HFFc6 (cell line): ENCODE measurements at places on chromosomes 2 and 18. TPM values are rescaled to one million over a fixed set of nuclear protein-coding genes. Genes with fewer than 3 reads are reported as not detected.

DNA sequence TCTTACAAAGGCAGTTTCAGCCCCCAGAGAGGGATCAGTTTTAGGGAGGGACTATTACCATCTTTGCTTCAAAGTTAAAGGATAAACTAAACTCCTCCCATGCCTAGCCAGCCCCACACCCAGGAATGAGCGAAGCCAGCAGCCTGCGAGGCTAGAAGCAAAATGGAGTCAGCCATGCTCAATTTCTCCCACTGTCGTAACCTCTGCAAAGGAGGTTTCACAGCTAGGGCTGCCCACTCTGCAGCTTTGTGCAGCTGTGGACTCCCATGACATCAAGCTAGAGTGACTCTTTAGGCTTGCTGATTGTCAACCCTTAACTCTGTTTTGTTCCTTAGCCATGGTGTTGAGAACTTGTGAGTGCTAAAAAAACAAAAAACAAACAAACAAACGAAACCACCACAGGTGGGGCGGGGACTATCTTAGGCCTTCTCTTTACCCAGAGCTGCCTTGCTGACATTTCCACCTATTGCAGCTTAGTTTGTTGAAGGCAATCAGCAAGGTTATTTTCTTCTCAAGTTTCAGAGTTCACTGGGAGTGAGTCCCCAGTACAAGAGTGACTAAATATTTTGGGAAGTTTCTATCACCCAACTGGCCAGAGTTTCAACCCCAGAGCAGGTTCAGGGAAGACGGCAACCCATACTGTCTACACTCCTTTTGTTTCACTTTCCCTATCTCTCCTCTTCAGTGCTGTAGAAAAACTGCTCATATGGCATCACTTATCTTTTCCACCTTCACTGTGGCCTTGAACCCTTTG lies 592.1 kb downstream of the XIRP2 start:
- no peak for DNase-seq
- H3K36me3 ChIP-seq = no peaks in the 10 kb centered on the region
- H3K4me3 ChIP-seq = no peak overlapping the region
- H3K4me1 ChIP-seq = no peaks in the 10 kb centered on the region
- no peak overlapping the region for H3K27ac ChIP-seq

- DNase-seq = no peak
- H3K27ac ChIP-seq = no peak overlapping the region
- no peaks in the 10 kb centered on the region for H3K4me1 ChIP-seq
- H3K27me3 ChIP-seq = no peaks in the 10 kb centered on the region
- peaks cover 8% of the 10 kb centered on the region for H3K36me3 ChIP-seq
Observed at GRCh38 chr18:77464917-77465316, 215.3 kb downstream of the GALR1 start.

- H3K36me3 ChIP-seq = no peaks in the 10 kb centered on the region
- no peak overlapping the region for H3K27ac ChIP-seq
- no peak overlapping the region for H3K4me3 ChIP-seq
- H3K27me3 ChIP-seq = no peaks in the 10 kb centered on the region
Observed at GRCh38 chr2:98512699-98513098, 68.0 kb downstream of the INPP4A start.

PIEZO2 gene
- total RNA-seq = not detected in 3 replicates

DNA sequence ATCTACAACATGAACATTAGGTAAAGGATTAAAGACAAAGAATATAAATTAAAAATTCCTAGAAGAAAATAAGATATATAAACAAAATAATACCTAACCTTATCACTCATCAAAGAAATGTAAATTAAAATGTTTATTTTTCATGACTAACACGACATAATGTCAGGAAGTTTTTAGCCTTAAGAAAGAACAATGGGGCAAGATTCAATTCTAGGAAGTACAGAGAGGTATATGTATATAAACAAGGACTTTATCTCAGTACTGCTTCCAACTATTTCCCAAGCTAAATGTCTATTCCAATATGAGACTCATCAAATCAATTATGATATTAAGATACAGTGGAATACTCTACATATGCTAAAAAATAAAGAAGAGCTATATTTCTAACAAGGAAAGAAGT lies 44.1 kb downstream of the TTC21B start:
- peaks cover 62% of the 10 kb centered on the region for H3K4me1 ChIP-seq
- H3K27me3 ChIP-seq = peaks cover 2% of the 10 kb centered on the region; the same call in 1 of the 2 replicates
- H3K36me3 ChIP-seq = peaks cover 28% of the 10 kb centered on the region
- H3K4me3 ChIP-seq = no peak overlapping the region
